ENCODE measurements at places on chromosomes 16 and 17. TPM values are rescaled to one million over a fixed set of nuclear protein-coding genes. Genes with fewer than 3 reads are reported as not detected.

Gene ST6GALNAC2
- total RNA-seq = 0.46 TPM

Gene OR1A1
- total RNA-seq = not detected

Gene DLX3
- total RNA-seq = 1.1 TPM

Gene SLC4A1
- 0.13 TPM for total RNA-seq

Gene AP2B1
- 217 TPM for total RNA-seq

Gene CLEC18A
- 1.6 TPM for total RNA-seq

Gene RNF222
- total RNA-seq = 0.09 TPM

Gene MCRIP1
- 118 TPM for total RNA-seq

Gene PABPN1L
- not detected for total RNA-seq

Gene AATK
- 2.4 TPM for total RNA-seq

Gene SMIM5
- 0.20 TPM for total RNA-seq

Gene B9D1
- total RNA-seq = 27.4 TPM

Gene MYH1
- total RNA-seq = not detected

Gene NT5M
- 6.6 TPM for total RNA-seq

Gene BEAN1
- total RNA-seq = not detected

DNA sequence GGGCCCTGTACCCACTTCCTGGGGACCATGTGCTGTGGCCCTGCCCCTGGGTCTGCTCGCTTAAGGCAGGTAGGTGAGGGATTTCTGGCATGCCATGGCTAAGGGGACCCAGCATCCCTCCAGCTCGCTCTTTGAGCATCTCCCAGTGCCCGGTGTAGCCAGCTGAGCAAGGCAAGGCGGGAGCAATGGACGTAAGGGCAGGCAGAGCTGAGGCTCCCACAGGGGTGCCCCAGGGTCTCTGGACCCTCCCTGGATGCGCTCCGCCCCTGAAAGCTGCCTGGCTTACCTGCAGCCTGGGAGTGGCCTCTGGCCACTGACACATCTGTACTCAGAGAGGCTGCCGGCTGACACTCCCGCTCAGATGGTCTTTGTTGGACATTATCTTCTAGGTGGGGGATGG, 189.9 kb downstream of the IRF8 start:
- no peak for DNase-seq

DNA sequence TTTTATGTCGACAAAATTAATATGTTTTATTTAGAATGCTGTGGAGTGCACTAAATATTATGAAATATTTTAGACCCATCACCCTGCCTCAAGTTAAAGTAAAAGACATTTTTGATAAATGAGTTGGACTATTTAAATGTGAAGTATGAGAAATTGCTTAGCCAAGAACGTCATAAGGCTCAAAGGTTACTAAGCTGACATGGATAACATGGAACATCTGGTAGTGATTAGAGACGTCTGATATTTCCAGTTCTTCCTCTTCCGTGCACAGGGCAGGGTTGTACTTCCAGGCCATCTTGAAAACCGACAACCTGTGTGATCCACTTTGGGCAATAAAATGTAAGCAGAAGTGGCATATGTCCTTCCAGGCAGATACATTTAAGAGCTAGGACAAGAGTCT, 7.2 kb upstream of the CCL8 start:
- no peak for DNase-seq

DNA sequence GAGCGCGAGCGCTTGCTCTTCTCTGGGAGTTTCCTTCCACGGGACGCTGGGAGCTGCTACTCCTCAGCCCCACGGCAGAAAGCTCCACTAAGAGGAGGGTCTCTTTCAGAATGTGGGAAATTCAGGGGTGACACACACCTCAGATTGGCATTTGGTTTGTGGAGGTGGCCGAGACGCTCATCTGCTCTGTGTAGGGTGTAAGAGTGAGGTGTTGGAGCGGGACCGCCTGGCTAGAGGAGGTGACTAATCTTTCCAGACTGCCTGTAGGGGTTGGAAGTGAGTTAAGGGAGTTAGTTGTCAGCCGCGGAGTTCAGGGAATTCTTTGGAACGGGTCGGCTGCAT, 735 bp downstream of the PSMD11 start:
- peak; percentile 46 for DNase-seq

- DNase-seq = no peak
Measured at GRCh38 chr16:56413381-56413780, 12.0 kb downstream of the AMFR start.

- DNase-seq = no peak
Measured at GRCh38 chr17:72249441-72249840, 128.6 kb downstream of the SOX9 start.

- DNase-seq = no peak
Measured at GRCh38 chr16:83903751-83904150, 4.8 kb downstream of the MLYCD start.

DNA sequence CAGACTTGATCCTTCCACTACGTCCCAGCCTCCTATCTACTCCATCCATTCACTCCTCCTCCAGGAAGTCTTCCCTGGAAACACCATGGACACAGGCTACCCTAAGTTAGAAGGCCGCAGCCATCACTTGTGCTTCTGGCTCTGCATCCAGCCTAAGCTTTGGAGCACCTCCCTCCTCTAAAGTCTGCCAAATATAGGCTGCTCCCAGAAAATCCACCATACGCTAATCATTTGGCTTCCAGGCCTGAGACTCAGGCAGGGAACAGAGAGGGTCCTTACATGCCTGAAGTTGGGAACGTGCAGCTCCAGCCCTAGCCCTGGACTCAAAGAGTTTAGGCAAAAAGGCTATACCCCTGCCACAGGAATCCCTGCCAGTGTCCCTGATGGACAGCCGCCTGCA, 6.7 kb downstream of the PCGF2 start:
- no peak for DNase-seq

DNA sequence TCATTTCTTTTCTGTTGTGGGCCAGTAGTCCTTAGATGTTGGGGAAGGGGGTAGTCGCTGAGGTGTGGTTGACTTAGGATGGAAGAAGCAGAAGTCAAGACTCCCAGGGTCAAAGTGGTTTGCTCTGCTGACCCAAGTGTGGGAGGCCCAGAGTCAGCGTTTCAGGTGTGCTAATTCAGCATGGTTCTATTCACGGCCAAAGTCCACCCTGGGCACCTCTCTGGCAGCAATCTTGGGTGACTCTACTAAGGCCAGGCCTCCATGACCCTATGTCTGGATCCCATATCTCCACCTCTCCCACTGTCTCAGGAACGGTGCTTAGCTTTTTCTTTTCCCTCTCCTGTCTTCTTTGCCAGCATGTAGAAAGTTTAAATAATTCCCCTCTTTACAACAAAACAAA, 32.9 kb downstream of the MAPT start:
- no peak for DNase-seq

DNA sequence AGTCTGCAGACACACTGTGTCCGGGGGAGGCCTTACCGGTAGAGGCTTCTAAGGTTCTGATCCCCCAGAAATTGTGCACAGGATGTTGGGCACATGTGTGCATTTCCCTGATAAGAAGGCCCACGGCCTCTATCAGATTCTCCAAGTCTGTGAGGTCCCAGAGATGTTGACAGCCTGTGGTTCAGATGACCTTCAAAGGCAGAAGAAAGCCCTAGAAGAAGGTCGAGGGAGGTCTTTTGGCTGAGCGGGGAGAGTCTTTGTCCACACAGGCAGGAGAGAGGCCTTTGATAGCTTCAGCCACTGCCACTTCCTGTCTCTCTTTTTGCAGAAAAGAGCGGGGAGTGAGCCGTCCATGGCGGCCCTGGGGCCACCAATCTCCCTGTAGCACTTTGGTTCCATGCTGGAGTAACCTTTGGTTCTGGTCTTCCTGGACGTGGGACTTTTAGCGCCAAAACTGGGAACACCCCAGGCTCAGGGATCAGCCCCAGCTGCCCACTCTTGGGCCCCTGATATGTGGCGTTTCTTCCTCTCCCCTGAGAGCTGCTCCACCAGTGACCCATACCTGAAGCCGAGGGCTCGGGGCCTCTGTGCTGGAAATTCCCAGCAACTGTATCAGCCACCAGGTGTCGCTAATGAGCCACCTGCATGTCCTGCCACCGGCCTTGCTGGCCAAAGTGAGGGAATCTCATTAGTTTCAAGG, 28.1 kb upstream of the LGALS9 start:
- peak; percentile 93 for DNase-seq

DNA sequence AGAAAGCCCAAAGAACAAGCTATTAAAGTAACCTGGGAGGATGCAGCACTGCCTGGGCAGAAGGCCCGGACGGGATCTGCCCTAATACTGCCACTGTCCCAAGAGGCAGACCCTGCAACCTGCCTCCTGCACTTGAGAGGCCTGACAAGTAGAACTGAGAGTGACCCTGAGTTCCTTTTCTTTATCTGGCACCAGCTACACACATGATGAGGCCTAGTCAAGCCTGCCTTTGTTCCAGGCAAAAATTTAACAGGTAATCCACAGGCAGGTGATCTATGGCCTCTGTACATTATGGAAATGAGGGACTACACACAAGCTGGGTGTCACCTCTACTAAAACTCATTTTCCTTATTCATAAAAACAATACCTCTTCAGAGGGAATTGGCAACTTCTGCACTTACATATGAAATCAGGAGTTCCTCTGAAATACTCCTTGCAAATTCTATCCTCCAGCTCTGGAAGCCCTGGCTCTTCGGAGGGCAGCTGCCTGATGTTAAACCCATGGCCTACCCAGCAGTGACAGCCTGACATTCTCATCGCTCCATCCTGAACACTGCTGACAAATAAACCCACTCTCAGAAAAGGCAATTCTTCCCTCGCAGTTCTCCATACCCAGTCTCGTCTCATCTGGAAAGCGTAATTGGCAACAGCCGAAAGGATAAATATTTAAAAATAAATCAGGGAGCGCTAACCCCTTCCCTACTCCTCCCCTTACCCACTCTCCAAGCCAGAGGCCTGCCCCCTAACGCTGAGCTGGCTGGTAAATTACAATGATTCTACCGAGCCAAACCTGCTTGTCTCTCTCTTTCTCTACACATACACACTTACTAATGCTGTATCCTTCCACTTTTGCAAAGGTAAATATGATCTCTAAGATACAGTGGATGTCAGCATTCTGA, 2.5 kb upstream of the ZFHX3 start:
- DNase-seq = no peak

- DNase-seq = no peak
Measured at GRCh38 chr17:72719578-72720493, 372.7 kb downstream of the SLC39A11 start.

DNA sequence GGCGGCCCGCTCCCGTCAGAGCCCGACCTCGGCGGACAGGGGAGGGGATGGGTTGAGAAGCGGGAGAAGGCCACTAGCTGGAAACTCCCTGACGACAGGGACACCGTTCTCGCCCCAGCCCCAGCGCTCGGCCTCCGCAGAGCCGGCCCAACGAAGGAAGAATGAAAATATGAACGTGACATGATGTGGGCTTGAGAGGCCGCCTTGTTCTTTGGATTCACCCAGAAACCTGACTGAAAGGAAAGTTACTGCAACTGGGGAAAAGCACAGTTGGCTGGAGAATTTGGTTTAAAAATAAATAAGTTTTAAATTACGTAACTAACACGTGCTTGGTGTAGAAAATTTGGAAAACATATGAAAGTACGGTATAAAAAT, 21.1 kb downstream of the NPTX1 start:
- peak; percentile 85 for DNase-seq

GRCh38 chr16:8785408-8785807, 12.0 kb downstream of the TMEM186 start:
- no peak for DNase-seq

DNA sequence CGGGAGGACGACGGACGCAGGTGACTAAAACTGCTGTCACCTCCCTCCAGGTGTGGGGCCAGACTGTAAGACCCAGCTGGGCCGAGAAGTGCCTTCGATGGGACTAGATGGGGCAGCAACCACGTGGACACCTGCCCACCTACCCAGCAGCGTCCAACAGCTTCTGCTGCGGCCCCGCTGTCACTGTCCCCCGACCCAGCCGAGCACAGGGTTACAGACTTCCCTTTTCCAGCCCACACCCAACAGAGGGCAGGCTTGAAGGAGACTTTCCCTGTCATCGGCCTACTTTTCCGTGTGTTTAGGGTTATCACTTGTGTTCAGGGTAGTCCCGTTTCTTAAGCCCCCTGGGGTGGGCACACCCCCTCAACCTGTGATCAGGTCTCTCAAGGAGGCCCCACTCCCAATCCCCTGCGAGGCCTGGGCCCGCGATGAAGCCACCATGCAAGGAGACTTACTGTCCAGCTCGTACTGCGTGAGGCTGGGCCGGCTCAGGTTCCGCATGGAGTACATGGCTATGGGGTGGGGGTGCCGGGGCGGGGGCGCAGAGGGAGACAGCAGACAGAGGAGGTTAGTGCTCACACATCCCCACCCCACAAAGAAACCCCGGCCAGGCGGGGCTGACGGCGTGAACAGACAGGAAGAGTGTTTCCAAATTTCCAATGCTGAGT, 68.8 kb upstream of the CDC42EP4 start:
- no peak for DNase-seq

DNA sequence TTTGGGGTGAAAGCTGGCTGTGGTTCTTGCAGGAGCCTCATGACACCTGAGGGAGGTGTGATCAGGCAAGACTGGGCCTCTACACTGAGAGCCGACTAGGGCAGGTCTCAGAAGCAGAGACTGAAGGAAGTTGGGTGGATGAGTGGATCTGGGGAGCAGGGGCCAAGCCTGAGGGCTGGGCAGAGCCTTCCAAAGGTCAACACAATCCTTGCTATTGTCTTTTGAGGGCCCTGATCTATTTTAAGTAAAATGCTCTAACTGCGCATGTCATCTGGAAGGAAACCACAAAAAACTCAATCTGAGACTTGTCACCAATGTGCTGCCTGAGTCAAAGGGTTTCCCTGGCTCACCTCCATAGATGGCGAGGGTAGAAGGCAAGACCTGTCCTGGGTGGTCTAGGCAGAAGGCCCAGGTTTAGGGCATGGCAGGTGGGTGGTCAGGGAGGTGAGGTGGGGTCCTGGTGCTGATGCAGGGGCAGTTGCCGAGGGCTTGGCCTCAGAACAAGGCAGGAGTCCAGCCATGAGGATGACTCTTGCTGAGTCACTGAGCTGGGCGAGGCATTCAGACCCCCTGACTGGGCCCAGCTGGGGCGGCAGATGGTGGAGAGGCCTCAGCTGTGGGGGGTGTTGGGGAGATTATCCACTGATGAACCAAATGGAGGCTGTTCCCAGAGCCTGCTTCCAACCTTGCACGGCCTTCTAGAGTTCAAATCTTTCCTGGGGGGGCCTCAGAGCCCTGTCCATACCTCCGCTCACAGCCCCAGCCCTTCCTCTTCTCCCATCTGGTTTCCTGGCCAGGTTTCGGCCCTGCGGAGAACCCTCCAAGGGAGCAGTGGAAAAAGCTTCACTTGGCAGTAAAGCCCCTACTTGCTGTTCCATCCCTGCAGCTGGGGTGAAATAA, 5.1 kb downstream of the MVP start:
- no peak for DNase-seq

DNA sequence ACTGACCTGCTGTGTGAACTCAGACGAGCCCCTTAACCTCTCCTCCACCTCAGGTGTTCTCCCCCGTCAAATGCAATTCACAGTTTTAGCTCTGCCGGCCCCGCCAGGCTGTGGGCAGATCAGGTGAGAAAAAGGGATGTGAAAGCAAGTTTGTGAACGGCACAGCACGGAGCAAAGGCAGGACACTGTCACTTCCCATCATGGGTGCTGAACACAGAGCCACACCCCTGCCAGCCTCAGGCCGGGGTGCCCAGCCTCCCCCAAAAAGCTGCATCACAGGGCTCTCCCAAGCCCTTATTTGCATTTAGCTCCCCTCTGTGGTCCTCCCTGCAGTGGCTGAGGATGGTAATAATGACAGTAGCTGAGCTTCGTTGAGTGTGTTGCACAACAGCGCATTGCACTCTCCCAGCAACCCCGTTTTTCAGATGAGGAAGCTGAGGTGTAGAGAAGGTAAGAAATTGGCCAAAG, 88.8 kb upstream of the TNRC6C start:
- DNase-seq = no peak

All from H9 (cell line).